Activated CD4-positive, CD25-positive, alpha-beta regulatory T cell treated with anti-CD3 and anti-CD28 coated beads, Interleukin-2, amount 50 U/mL, for 72 hours (primary cell): ENCODE measurements at places on chromosomes 1 and 21.
A peak's percentile ranks its signal among the peaks of the same experiment; 100 is the strongest.

DNA sequence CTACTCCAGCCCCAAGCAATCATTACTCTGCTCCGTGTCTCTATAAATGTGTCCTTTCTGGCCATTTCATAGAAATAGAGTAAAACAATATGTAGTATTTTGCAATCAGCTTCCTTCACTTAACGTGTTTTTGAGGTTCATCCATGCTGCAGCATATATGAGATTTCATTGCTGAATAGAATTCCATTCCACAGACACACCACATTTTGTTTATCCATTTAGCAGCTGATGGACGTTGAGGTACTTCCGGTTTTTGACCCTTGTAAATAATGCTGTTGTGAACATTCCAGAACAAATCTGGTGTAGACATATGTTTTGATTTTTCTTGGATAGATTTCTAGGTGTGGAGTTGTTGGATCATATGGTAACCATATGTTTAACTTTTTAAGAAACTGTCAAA, 30.7 kb downstream of the ADAM30 start:
- DNase-seq = no peak

DNA sequence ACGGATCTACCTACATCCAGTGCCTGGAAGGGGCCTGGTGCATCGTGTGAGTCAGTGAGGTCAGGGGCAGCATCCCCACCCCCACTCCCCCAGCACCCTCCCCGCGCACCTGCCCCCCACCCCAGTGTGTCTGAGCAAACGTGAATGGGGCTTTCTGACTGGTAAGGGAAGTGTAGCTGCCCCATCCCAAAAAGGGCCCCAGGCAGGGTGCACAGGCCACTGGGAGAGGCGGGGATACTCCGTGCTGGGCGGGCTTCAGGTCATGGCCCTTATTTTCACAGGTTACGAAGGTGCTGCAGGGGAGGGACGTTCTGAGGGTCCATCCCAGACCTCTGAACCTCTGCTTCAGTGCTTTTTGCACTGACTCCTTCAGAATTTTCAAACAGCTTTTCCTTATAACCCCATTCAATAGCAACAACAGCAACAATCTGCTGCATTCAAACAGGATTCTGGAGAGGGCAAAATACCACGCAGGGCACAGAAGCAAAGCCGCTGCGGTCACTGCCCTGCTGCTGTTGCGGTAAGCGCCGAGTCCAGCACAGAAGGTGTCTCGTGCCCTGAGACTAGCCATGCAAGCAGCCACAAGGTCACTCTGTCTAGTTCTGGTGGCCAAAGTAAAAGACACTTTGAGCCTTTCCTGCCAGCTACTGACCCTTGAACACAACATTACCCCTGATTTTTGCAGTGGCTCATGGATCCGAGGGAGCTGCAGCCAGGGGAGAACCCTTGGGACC, 10.3 kb downstream of the TTC34 start:
- DNase-seq = no peak

GRCh38 chr1:61378494-61379180, 296.3 kb downstream of the NFIA start:
- no peak for DNase-seq

GRCh38 chr1:220371324-220371723, 99.1 kb upstream of the RAB3GAP2 start:
- DNase-seq = no peak

DNA sequence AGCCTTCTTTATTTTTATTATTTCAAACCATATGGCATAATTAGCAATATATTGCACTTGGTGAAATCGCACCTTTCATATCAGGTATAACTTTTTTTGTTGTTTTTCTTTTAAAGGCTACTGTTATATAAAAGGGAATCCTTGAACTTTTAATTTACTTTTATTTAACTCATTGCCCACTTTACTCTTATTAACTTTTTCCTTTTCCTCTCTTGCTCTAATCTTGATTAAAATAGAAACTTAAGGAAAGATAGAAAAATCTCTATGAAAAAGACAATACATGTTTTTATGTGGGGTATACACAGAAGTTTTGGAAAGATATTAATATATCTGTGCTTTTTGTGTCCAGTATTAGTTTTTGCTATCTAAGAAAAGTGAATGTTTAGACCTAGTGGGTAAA, 805.8 kb downstream of the USP25 start:
- no peak for DNase-seq

- no peak for DNase-seq
Observed at GRCh38 chr1:15687446-15687845, 3.3 kb downstream of the PLEKHM2 start.

DNA sequence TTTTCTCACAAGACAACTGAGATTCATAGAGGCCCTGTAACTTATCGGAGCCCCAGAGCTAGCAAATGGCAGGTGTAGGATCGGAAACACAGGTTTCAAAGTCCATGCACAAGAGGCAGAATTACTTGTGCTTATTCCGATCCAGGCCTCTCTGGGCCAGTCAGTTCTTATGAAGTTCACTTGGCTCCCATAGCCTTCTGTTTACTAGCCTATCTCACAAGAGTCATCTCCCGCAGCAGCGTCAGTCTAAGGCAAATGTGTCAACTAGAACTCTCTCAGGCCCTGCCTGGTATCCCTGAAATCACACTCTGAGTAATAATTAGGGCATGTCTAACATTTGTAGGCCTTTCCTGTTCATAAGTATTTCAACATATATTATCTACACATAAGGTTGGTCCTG, 43.3 kb downstream of the PHC2 start:
- DNase-seq = no peak

- no peak for DNase-seq
Observed at GRCh38 chr1:22262583-22262982, 119.7 kb upstream of the WNT4 start.

- DNase-seq = no peak
Observed at GRCh38 chr1:217627431-217627830, 3.5 kb downstream of the GPATCH2 start.

GRCh38 chr1:80509965-80510522, 1290.7 kb upstream of the ADGRL2 start:
- DNase-seq = no peak

DNA sequence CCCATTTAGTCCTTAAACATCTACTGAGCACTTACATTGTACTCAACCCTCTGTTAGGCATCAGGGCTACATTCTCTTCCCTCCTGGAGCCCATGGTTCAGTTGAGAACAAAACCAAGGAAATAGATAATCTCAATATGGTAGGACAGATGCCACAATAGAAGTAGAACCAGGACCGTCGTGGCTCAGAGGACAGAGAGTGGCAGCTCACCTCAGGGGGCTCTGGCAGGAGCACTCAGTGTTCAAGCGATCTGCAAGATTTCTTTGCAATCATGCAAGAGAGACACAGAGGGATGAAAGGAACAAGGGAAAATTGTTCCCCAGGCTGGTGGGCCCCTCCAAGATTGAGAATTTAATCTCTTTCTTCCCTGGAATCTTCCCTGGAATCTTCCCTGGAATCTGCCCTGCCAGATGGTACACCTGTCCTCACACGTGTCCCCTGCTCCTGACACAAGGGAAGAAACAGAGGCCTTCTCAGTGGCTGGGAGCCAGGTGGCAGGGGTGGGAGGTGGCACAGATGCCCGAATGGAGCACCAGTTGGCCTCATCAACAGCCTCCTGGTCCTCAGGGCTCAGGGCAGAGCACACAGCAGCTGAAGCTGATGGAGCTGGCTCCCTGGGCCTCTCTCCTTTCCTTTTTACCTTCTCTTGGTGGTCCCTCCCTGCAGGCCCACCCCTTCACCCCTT, 135.4 kb downstream of the PLXNA2 start:
- DNase-seq = no peak

DNA sequence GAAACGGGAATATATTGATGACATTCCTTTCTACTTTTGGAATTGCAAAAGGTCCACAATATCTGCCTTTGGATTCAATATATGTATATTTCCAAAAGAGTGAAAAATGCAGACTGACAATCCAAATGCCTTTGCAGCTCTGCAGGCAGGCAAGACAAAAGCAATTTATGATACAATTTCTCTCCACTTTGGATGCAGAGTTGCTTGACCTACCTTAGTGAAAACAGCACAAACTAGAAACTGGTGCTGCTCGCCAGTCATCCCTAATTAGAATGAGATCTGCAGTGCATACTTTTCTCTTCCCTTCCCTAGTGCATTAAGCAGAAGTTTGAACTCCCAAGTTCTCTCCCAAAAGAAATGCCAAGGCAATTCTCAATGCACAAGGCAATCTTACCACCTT, 56.8 kb downstream of the KIAA0319L start:
- no peak for DNase-seq

DNA sequence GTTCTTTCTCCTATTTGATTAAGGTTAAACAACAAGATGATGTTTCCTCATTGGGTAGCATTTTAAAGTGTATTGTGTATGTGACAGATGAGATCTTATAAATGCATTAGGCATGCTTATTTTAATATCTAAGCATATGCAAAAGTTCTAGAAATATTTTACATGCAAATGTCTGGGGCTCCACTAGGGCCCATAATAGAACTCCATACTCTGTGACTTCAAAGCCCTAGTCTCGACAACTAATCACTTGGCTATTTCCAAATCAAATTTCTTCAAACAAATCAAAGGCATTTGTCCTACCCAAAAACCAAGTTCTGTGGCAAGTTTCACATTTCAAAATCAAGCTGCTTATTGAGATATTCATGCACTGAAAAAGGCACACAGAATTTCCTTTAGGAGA, 385.6 kb upstream of the ST6GALNAC5 start:
- no peak for DNase-seq

- DNase-seq = no peak
Observed at GRCh38 chr1:183023146-183023600, at the start of gene LAMC1. Gene LAMC1 (plus strand): TSS chr1:183023420. CDS start chr1:183023717, 297 bp downstream.

GRCh38 chr1:36091141-36091540, 2.4 kb downstream of the ADPRS start:
- DNase-seq = peak; percentile 23

- no peak for DNase-seq
Observed at GRCh38 chr1:185600641-185601040, 133.6 kb upstream of the HMCN1 start.

- no peak for DNase-seq
Observed at GRCh38 chr1:220828950-220829586, 42.4 kb downstream of the MTARC1 start.

DNA sequence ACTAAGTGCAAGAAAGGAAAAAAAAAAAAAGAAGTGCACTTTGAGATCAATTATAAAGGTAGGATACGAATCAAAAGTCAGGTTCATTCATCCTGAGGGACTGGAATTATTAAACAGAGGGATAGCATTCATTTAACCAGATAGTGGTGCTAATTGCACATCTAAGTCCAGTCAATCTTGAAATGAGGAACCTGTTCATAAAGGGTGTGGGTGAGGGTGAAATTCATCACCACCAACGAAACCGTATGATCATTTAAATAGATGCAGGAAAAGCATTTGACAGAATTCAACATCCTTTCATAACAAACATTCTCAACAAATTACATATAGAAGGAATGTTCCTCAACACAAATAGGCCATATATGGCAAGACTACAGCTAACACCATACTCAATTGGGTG, 5.6 kb downstream of the CTSS start:
- no peak for DNase-seq

DNA sequence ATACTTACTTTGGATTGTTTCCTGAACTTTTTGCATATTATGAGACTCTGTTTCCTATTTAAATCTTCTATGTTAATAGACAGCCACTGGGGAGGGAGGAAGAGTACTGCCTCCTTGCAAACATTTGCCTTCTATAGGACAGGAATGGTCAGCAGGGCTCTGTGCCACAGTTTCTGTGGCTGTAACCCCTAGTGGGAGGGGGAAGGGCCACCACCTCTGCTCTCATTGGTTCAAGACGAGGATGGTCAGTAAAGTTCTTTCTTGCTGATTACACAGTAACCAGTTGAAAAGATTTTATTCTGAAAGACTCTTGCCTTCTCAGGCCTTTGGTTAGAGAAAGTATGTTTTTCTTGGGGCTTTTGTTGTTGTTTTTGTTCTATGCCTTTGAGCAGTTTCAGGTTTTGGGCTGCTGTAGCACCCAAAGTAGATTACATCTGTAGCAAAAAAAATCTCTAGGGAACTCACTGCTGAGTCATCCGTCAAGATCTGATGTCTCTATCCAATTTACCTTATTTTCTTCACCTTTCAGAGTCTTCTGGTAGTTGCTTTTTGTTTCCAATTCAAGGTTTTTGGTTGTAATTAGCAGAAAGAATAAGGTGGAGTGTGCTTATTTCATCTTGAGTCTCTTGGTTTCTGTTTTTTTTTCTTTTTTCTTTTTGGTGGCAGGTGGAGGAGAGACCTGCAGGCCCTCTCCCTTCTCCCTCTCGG, 23.1 kb downstream of the SLC35A3 start:
- no peak for DNase-seq

GRCh38 chr1:167089939-167090313, 251 bp downstream of the GPA33 start:
- no peak for DNase-seq

- no peak for DNase-seq
Observed at GRCh38 chr1:211345719-211346118, 19.1 kb downstream of the TRAF5 start.

DNA sequence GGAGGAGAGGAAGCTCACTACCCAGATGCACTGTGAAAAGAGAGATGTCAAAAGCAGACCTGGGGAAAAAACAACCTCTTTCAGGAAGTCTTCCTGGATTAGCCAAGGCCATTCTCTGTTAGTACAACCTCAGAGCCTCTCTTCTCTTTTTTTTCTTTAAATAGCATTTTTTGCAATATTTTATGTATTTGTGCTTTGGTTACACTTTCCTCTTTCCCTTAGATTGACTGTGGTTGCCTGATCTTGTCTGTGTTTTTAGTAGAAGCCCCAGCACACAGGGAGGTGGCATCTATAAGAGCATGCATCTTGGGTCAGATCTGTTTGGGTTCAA, 18.8 kb downstream of the SLC26A9 start:
- DNase-seq = no peak

DNA sequence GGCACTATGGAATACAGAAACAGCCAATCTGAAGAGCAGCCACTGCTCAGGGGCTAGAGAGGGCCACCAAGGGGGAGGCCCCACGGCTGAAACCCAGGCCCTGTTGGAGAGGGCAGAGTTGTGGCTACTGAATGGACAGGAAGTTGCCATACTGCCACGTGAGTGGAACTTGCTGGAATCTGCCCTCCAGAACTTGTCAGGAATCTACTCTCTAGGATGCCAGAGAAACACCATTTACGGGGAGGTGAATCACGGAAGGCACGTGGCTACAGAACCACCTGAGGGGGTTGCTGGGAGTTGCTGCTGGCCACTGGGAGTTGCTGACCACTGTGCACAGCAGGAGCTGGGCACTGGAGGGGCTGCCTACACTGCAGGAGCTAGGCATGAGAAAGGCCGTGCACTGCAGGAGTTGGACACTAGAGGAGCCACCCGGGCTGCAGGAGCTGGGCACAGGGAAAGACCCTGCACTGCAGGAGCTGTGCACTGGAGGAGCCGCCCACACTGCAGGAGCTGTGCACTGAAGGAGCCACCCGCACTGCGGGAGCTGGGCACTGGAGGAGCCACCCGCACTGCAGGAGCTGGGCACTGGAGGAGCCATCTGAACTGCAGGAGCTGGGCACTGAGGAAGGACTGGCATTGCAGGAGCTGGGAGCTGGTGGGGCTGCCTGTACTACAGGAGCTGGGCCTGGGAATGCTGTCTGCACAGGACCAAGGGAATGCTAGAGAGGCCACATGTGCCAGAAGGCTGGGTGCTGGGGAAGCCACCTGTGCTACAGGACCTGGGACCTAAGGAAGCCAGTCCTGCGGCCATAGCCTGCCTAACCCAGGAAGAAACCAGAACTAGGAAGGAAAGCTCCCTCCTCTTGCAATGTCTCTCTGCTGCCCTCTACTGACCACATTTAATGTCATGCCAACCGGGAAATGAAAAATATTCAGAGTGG, 343.4 kb downstream of the MATN1 start:
- peak; percentile 40 for DNase-seq

- no peak for DNase-seq
Observed at GRCh38 chr1:89065079-89065868, at the start of gene GBP1. Gene GBP1 (minus strand): TSS chr1:89065208. CDS start chr1:89063234, 1,974 bp downstream.
